ENCODE measurements at places on chromosomes 5 and 9.

- DNase-seq, result no peak
These were observed 286.6 kb upstream of the DAP start for GRCh38 chr5:11047625-11048024.

GRCh38 chr9:124342402-124342775, 72.9 kb downstream of the PSMB7 start:
- no peak for DNase-seq

- peak; percentile 36 for DNase-seq
These were observed 225.8 kb downstream of the NSG2 start for GRCh38 chr5:174271316-174271715.

DNA sequence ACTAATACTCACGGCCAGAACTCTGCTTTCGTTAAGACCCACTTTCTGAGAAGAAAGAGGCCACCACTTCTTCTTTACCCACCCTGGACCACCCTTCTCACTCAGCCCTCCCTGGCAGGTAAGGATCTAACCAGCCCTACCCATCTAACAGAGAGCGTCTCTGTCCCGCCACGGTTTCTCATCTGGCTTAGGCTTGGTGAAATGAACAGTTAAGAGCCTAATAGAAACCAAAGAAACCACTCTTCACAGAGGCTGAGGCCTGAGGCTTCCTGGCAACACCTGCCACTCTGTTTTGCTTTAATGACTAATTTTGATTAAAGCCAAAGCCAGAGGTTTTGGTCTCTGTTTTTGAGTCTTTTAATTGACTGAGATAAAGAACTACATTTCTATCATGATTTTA, 354.1 kb upstream of the SLC30A5 start:
- DNase-seq, result no peak
